ENCODE measurements at places on chromosomes 1 and 21.

GRCh38 chr1:184160236-184160635 is 108.7 kb downstream of the TSEN15 start:
- DNase-seq = no peak

GRCh38 chr1:119549719-119550132 is 42.7 kb downstream of the HSD3B1 start:
- DNase-seq = no peak

- DNase-seq = peak; percentile 32
Observed at GRCh38 chr1:12203216-12204007, 26.4 kb upstream of the VPS13D start.

GRCh38 chr1:32744071-32744425 is 41.5 kb upstream of the SYNC start:
- DNase-seq = no peak

DNA sequence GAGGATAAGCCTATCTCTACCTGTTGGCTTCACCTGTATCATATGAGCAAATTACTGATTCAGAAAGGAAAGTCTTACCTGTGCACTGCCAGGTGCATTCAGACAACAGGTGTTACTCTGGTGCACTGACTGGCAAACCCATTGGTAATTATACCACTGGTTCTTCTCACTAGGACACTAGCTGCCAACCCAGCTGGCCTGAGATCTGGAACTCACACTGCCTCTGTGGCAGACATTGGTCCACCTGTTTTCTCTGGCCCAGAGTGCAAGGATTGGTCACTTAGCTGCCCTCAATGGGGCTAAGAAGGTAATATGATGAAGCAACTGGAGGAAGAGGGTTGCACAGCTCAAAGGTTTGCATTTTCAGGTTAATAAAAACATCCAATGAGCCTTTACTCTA is 140.2 kb upstream of the DNAH14 start:
- no peak for DNase-seq

- DNase-seq = no peak
Observed at GRCh38 chr1:35748326-35748725, 21.5 kb downstream of the CLSPN start.

- no peak for DNase-seq
Observed at GRCh38 chr21:32206631-32207405, 72.0 kb downstream of the MIS18A start.

DNA sequence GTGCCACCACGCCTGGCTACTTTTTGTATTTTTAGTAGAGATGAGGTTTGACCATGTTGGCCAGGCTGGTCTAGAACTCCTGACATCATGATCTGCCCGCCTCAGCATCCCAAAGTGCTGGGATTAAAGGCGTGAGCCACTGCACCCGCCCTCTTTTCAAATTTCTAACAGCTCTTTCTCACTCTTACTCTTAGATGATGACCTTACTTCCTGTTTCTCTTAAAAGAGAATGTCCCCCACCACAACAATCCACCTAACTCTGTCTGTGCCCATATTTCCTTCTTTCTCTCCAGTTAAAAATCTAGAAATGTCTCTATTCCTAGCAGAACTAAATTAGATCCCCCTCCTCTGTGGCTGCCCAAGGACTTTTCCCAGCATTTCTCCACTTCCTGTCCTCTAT is 46.6 kb upstream of the RGS2 start:
- DNase-seq = no peak

GRCh38 chr1:111499026-111499785 is 4.2 kb downstream of the ADORA3 start:
- no peak for DNase-seq

GRCh38 chr1:152050886-152051675 is 14.3 kb upstream of the S100A11 start:
- no peak for DNase-seq

GRCh38 chr1:65958561-65959350 is 166.1 kb downstream of the PDE4B start:
- DNase-seq = no peak

- DNase-seq = no peak
Observed at GRCh38 chr1:11946647-11947046, 12.1 kb downstream of the PLOD1 start.

DNA sequence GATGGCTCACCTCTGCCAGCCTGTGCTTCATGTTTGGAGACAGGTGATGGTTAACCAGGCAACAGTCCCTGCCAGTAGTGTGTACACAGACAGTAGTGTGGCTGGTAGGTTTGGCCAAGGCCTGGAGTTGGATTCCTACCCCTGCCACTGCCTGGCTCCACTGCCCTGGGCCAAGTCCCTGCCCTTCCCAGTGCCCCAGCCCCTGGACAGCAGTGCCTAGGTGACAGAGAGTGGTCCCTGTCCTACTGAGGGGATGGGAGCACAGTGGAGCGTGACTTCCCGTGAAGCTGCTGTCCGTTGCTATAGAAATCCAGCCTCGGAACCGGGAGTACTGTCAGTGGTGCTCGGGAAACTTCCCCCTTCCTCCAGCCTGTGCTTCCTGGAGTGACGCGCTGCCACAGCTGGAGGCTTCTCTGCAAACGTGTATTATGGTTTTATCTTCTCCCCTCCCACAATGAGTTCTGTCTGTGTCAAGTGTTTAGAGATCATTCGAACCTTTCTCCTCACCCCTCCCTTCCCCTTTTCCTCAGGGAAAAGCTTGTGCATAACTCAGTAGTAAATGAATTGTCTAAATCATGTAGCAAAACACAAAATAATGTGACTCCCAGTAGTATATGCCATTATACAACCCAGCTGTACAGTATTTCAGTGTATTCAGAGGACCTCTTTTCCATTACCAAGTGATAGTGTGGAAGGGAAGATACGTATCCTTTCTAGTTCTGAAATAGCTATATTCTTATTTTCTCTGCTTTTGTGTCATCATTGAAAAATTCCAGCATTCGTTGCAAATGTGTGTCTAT is 73.4 kb downstream of the GALNT2 start:
- no peak for DNase-seq

DNA sequence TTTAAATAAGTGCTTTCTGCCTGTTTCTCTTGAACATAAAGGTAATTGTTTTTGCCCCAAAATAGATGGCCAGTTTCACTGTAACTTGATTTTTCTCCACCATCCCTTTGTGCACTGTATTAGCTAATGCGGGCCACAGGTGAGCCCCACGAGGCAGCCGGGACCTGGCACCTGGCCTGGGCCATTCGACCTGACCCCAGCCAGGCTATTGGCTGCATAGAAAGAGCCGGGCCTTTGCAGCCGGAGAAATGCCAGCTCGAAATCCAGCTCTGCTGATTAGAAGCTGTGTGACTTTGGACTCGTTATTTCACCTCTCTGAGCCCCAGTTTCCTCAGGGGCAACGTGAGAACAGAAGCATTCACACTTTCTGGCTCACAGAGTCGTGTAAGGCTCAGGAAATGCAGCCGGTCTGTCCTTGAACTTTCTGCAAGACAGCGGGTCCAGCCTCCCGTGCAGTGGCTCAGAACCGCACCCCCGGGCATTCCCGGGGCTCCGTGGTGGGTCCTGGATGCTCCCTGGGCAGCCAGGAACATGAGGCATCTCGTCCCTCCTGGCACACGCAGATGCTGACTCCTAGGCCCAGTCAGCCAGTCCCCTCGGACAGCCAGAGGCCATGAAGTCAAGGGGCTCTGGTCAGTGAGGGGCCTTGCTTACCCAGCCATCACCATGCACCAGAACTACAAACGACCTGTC is 37.4 kb upstream of the ACTRT2 start:
- peak; percentile 10 for DNase-seq

- no peak for DNase-seq
Observed at GRCh38 chr1:61280452-61280851, 198.1 kb downstream of the NFIA start.

DNA sequence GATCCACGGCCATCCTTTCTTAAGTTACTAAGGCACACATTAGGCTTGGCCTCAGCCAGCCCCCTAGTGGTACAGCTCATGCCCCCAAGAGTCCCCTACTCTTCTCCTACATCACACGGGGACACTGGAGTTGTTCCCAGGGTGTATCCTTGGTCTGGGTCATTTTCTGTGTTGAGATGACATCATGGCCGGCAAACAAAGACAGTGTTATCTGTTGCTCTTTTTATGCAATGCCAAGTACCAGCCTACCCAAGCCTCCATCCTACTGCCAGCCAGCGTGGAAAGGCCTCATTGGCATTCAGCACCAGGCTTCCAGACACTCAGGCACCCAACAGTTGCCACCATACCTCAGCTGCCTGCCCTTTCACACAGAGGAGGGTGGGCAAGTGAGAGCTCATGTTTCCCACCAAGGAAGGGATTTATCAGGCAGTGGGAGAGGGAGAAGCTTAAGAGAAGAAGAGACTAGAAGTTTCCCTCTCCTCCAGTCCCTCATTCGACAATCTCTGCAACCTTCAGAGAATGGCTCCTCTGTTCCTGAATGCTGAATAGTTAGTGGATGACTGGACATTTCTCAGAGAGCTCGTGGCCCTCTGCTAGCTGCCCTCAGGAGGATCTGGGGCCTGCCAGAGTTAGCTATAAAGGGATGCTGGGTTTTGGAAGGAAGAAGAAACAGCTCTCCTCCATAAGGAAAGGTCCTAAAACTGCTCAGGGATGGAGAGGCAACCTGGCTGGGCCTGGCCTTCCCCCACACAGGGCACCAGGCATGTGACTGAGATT is 17.7 kb downstream of the CBR1 start:
- DNase-seq = no peak

- DNase-seq = no peak
Observed at GRCh38 chr1:57819893-57820292, 396.0 kb upstream of the DAB1 start.

DNA sequence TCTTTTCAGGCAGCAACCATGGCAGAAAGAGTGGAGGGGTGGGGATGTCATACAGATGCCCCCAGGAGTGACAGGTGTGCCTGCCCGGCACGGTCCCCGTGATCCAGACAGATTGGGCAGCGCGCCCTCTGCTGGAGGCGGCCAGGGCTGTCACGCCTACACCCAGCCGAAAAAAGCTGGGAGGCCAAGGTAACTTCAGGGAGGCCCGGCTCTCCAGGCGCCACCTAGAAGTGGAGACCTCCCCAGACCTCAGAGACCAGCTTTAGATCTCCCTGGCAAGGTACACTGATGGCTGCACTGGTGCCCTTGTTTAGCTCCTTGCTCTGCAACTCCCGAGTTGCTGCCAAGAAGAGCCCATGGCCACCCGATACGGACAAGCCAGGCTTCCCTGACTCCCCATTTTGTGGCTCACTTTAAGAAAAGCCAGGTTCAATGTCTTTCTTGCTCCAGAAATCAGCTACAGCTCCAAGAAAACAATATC is 6.6 kb downstream of the GOLT1A start:
- DNase-seq = peak; percentile 81

DNA sequence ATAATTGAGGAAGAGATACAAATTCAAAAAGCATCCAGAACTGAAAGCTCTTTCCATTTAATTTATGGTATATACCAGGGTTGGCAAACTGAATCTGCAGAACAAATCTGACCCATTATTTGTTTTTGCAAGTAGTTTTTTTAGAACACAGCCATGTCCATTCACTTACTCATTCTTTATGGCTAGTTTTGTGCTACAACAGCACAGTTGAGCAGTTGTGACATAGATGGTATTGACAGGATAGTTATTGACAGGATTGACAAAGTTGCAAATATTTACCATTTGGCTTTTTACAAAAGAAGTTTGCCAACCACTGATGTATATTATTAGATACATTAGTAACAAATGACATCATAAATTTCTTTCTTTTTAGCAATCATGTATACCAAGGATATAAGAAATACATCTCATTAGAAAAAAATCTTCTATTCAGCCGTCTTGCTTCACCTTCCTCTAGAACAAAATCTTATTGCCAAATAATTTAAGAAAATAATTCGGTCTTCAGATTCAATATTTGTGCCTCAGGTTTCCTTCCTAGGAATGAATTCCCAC is 9.4 kb downstream of the ADAMTS1 start:
- no peak for DNase-seq
